NCI-H1417 (cell line): ENCODE measurements at places on chromosomes 2 and 18.

DNA sequence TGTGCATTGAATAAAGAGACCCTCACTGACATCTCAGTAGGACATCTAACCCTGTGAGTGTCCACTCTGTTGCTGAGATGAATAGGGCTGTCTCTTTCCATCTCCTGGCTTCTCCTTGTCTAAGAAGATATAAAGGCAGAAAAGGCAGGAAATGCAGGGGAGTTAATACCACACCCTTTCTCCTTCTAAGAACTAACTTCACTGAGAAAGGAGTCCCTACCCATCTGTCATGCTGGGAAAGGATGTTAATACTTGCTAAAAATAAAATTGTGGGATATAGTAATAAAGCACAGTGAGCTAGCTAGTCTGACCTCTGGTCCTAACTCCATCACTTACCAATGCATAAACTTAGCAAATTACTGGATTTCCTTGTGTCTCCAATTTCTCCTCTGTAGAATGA lies 213.9 kb upstream of the FIGN start:
- DNase-seq: no peak

DNA sequence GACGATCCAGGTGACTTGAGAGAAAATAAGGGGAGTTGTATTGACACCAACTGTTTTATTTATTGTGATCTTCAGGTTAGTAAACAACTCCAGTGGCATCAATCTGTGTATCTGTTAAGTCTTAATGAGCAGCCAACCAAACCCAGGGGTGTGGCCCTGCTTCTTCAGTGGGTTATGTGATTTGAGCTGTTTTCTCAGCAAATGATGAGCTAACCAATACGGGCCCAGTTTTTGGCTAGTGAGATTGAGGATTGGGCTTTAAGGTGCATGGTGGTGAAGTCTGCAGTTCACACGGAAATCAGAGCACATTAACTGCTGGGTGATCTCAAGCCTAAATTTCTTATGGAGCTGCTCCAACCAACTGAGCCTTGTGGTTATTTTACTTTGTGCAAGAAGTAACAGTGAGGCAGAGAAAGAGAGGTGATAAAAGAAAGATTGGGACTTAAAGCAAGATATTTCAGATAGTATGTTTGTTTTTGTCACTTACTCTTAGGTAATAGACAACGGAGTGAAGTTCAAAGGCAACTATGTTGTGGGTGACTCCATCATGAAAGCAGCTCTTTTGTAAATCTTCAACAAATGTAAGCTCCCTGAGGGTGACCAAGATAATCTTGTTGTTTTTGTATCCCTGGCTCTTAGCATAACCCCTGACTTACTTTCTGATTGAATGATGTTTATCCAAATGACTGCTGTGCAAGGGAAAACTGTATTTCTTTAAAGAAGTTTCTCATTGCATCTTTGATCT lies 2.4 kb downstream of the MTCL1 start:
- no peak for DNase-seq

GRCh38 chr2:239381709-239382134 lies 19.1 kb downstream of the HDAC4 start:
- no peak for DNase-seq

- DNase-seq: no peak
Observed at GRCh38 chr2:196383799-196384198, 212.4 kb upstream of the STK17B start.

- DNase-seq: no peak
Observed at GRCh38 chr18:56421647-56422046, 216.7 kb downstream of the TXNL1 start.

DNA sequence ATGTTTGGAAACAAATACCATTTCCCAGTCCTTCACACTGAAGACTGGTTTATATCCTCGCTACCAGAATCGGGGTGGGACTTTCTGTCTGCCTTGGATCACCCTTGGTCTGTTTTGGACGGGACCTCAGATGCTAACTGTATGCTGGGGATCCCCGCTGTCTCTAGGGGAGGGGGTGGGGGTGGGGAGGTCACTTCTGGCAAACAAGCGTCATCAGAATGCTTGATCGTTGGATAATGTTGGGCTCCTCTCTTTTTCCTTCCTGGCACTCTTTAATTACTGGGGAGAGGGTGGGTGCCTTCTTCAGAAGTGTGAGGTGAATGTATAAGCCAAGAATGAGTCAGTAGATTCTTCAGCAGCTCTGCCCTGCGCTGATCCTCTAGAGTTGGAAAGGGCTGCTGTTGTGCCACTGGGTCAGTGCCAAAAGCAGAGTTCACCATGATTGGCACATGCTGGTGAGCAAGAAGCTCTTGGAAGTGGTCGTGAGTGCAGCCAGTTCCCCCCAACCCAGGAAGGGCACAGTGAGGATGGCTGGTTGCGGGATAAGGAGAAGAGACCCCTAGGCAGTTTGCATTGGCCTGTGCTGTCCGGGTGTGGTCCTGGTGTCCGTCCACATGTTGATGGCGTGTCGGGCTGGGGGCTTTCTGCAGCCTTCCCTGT lies 32.2 kb downstream of the DGKD start:
- DNase-seq: no peak

DNA sequence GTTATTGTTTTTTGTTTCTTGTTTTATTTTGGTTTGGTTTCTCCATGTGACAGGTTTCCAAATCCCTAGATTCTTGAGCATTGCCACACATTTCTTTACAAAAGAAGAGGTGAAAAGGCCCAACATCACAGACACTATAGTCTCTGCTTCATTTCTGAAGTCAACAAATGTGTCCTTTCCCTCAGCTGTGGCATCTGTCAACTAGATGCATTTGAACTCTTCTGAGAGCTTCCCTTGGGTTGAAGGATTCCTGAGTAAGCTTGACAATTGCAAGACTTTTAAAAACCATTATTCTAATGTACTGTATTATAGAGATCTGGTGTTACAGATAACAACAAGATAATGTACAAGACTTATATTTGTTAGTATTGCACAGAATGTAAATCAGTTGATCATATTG lies 703.3 kb upstream of the PKDCC start:
- DNase-seq: no peak
